IMR-90 (cell line): ENCODE measurements at places on chromosomes 13 and 19. TPM values are rescaled to one million over a fixed set of nuclear protein-coding genes. Genes with fewer than 3 reads are reported as not detected.

The DIAPH3 gene
- 9.3 and 16.1 TPM in 2 replicates for total RNA-seq

The SOHLH2 gene
- 0.18 and 0.28 TPM in 2 replicates for total RNA-seq

The ZNF534 gene
- not detected in 2 replicates for total RNA-seq

The SIGLEC12 gene
- total RNA-seq, result not detected in 2 replicates

The ZNF561 gene
- total RNA-seq, result 38.9 TPM in 2 replicates

The ZNF790 gene
- 4.3 and 6.4 TPM in 2 replicates for total RNA-seq

The PLK5 gene
- total RNA-seq, result not detected in 2 replicates

The B9D2 gene
- 4.7 and 6.1 TPM in 2 replicates for total RNA-seq

The ATP8B3 gene
- total RNA-seq, result 1.4 and 1.6 TPM in 2 replicates

The LRRC4B gene
- not detected in 2 replicates for total RNA-seq

The PTGER1 gene
- 0.28 and 0.54 TPM in 2 replicates for total RNA-seq

The CATSPERD gene
- total RNA-seq, result not detected in 2 replicates

The ZNF528 gene
- 14.3 and 16.4 TPM in 2 replicates for total RNA-seq

The SEMA6B gene
- total RNA-seq, result 0.18 and 0.28 TPM in 2 replicates

The ZNF667 gene
- total RNA-seq, result 3.4 and 4.7 TPM in 2 replicates

The FGF22 gene
- total RNA-seq, result not detected in 2 replicates

The ZNF823 gene
- total RNA-seq, result 9.2 and 9.3 TPM in 2 replicates

The SSC5D gene
- 1.4 and 1.7 TPM in 2 replicates for total RNA-seq

The F10 gene
- 7.2 and 9.1 TPM in 2 replicates for total RNA-seq

The KLF12 gene
- total RNA-seq, result 44.8 and 45.0 TPM in 2 replicates

The GAPDHS gene
- not detected in 2 replicates for total RNA-seq

The ZNF579 gene
- 0.54 and 0.83 TPM in 2 replicates for total RNA-seq

The RNF17 gene
- total RNA-seq, result 0.18 and 0.28 TPM in 2 replicates

The ZNF486 gene
- 4.1 and 6.9 TPM in 2 replicates for total RNA-seq

The SRRM5 gene
- not detected in 2 replicates for total RNA-seq

The ZNF543 gene
- total RNA-seq, result 8.3 and 9.0 TPM in 2 replicates

The GIPC1 gene
- total RNA-seq, result 74.2 and 77.5 TPM in 2 replicates

The ADGRE1 gene
- total RNA-seq, result not detected in 2 replicates

The VSTM1 gene
- not detected in 2 replicates for total RNA-seq

The CPB2 gene
- not detected in 2 replicates for total RNA-seq

The MAMSTR gene
- total RNA-seq, result 0.18 and 0.28 TPM in 2 replicates

The DENND1C gene
- not detected in 2 replicates for total RNA-seq

The ATP7B gene
- total RNA-seq, result 2.2 and 2.7 TPM in 2 replicates

The BEST2 gene
- total RNA-seq, result not detected in 2 replicates

The ZNF835 gene
- total RNA-seq, result not detected in 2 replicates

The PSG2 gene
- 0.18 and 0.28 TPM in 2 replicates for total RNA-seq

The SPTBN4 gene
- total RNA-seq, result 0.72 and 0.83 TPM in 2 replicates

The UQCR11 gene
- 22.8 and 29.2 TPM in 2 replicates for total RNA-seq
